Stimulated activated CD8-positive, alpha-beta memory T cell treated with anti-CD3 and anti-CD28 coated beads, Interleukin-7, amount 100 ng/mL, for 48 hours (primary cell): ENCODE measurements at places on chromosomes 5 and 9.

GRCh38 chr9:108675708-108676107, 180.1 kb downstream of the ACTL7B start:
- no peak for DNase-seq

GRCh38 chr9:1049641-1050040, 516 bp upstream of the DMRT2 start:
- no peak for DNase-seq

DNA sequence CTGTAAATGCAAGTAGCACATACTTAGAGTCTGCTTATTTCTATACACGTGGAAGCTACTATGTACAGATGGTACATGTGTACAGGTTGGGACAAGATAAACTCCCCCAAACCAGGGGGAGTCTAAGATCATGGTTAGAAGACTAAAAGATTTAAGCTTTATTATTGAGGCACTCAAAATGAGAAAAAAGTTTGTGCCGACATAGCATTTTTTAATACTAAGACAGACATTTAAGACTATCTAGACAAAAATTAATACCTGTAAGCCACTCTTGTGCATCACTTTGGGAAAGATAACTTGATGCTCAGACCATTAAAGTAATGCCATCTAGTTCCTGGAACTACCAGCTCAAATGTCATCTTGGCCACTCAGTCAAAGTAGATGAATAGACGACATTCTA, 279.4 kb downstream of the ARL15 start:
- DNase-seq = no peak

GRCh38 chr9:133979921-133980863, 11.9 kb downstream of the VAV2 start:
- DNase-seq = no peak

DNA sequence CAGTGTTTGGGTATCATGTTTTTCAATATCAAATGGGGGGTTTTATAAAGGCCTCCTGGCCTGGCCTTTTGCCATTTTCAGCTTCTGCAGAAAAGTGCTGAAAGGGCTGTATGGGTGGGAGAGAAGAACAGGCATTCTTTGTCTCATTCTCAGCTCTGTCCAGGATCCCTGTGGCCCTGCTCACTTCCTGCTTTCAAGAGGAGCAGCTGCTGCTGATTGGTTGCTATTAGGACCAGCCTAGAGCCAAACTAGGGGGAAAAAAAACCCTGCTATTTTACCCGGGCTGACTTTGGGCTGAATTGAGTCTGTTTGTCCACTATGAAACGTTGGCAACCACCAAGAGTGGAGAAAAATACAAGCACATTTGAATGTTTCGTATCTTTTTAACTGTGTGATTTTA, 117.1 kb downstream of the CMYA5 start:
- no peak for DNase-seq

GRCh38 chr9:89983411-89983810, 378.6 kb downstream of the GADD45G start:
- no peak for DNase-seq

- DNase-seq = no peak
Observed at GRCh38 chr5:113223315-113223714, 211.5 kb downstream of the TSSK1B start.

- no peak for DNase-seq
Observed at GRCh38 chr5:1726956-1727355, 72.7 kb downstream of the MRPL36 start.

GRCh38 chr9:114717908-114718486, 36.0 kb upstream of the TEX48 start:
- DNase-seq = no peak

- DNase-seq = no peak
Observed at GRCh38 chr5:161078793-161079192, 226.8 kb upstream of the ATP10B start.
